ENCODE measurements at places on chromosomes 2 and 18.

GRCh38 chr2:30709516-30709915, 97.7 kb downstream of the CAPN13 start:
- DNase-seq, result no peak

GRCh38 chr2:159518321-159519005, 97.9 kb downstream of the BAZ2B start:
- DNase-seq, result no peak

GRCh38 chr18:44096016-44096415, 584.7 kb upstream of the SETBP1 start:
- no peak for DNase-seq

DNA sequence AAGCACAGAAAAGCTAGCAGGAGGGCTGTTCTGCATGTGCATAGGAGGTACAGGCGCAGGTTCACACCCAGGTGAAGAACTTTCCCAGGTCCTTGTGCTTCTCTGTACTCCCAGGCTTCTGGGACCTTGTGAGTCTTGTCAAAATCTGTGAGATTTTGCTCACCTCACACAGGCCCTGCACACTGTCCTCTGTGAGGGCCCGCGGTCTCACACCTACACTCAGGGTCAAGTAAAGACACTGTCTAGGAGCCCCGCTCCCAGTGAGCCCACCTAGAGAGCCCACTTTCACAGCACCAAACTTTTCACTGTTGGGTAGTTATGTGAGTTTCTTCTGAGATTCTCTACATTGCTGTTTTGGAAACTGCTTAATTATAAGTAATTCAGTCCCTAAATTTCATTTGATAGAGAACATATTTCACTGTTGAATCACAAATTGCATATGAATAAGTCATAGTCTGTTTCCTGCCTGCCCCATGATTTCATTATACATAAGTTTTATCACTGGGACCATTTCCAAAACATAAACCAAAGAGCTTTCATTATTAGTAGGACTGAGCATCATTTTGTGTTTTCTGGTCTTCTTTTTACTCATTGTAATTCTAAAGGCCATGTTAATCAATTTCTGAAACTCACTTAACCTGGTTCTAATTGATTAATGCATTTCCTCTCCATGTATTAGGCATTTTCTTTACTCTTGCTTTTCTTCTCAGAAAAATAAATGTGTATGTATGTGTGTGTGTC, 234.2 kb upstream of the SPOPL start:
- DNase-seq, result no peak

- DNase-seq, result no peak
Measured at GRCh38 chr18:63344263-63344662, 22.7 kb downstream of the KDSR start.

- DNase-seq, result no peak
Measured at GRCh38 chr18:37869051-37869450, 303.5 kb upstream of the CELF4 start.

DNA sequence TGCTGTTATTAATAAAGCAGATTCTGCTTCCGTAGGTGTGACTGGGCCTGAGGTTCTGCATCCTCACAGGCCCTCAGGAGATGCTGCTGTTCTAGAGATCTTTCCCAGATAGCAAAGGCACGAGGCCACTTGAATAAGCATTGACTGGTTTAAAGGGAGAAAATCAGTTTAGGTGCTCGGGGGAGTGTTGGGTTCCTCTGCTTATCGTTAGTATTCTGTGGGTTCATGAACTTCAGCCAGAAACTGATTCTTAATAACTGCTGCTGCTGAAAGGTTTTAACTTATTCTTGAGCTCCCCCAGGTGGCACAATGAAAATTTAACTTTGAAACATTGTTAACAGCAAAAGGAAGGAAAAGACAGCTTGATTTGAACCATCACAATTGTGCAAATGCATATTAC, 56.9 kb downstream of the ITGA6 start:
- no peak for DNase-seq

DNA sequence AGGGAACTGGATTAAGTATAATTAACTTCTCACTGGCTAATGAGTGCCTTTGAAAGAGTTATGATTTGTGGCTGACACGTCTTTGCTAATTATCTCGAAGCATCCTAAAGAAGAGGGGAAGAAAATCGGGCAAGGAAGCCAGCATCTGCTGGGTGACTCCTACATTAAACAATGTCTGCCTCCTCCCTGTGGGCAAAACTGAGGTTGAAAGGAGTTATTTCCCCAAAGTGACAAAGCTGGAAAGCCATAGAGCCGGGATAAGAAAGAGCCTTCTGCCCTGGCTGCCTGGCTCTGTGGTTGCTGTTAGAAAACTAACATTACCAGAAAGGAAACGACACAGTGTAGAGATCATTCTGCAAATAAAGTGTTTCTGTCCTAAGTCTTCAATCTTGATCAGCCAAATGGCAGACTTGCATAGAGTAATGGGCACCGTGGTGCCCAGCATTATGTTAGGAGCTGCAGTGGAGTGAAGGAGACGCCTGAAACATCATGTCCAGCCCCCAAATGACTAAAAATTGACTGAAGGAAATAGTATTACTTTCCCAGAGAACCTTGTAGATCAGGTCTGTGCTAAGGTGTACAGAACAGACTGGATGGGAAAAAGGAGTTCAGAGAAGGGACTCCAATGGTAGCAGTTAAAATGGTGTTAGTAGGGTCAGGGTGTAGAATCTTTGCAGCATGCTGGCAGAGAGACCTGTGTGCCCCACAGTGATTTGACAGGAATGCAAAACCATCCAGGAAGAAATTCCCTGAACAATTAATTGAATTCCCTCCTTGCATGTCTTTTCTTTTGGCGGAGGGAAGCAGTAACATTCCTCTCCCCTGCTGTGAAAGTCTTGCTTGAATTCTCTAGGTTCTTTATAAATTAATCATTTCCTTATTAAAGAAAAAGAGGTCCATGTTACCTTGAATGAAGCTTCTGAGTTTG, 44.4 kb downstream of the ALPK2 start:
- no peak for DNase-seq

DNA sequence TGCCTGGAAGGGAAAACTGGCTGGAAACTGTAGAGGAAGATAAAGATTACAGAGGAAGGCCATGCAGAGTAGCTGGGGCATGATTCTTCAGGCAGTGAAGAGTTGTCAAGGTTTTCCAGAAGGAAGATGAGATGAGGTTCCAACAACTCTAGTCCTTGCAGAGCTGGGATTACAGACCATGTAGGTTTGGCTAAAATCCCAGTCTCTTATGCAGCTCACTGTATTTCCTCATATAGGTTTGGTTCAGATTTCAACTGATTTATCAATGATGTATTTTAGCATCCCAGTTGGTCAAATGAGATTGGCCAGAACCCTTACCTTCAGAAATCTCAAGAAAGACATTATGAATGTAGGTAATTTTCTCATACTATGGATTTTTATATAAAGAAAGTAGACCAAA, 16.4 kb downstream of the FAP start:
- no peak for DNase-seq

GRCh38 chr2:214104967-214105366, 305.9 kb upstream of the VWC2L start:
- no peak for DNase-seq
